ENCODE measurements at places on chromosomes 12 and 14.
A peak's percentile ranks its signal among the peaks of the same experiment; 100 is the strongest.

DNA sequence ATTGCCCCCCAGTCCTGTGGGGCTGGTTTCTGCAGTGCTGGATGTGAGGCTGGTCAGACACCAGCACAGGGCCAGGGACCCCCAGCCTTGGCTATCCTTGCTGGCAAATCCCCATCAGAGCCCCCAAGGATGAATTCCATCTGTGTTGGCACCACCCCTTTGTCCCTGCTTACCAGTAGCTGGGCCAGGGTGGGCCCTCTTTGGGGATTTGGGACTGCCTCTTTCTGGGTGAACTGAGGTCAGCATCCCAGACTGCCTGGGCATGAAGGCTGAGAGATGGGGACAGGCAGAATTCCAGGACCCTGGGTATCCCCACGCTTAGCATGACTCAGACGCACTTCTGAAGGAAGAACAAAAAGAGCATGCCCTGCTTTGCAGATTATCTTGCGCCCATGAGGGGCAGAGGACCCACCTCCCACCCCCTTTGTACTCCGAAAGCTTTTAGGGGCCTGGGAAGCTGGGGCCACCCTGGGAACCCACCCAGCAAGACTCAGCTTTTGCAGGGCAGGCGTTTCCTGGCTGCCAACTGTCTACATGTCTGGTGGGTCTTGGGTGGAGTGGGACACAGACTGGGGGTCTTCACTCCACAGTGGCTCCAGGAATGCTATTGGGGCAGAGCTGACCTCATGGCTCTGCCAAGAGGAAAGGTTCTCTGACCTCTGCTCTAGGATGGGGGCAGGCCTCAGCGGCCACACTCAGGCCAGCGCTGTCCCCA lies 26.8 kb downstream of the RFLNA start:
- DNase-seq, result peak; percentile 40

GRCh38 chr14:100348784-100349685 lies 25.9 kb downstream of the SLC25A47 start:
- DNase-seq, result no peak

GRCh38 chr14:24849471-24849870 lies 200.5 kb downstream of the STXBP6 start:
- peak; percentile 65 for DNase-seq

DNA sequence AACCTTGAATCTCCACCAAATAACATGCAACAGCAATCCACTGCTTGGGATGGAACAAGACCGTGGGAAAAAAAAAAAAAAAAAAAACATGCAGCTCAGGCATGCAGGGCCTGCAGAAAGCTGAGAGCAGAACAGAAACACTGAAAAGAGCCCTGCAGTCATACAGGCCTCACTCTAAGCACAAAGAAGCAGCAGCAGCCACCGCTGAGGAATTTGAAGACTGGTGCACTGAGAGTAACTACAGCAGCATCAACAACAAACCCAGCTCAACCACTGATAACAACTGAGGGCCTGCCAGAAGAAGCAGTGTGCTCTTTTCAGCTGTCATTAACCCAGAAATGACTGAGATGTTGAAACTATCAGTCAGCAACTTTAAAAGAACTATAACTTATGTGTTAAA lies 354.7 kb upstream of the TMTC1 start:
- DNase-seq, result peak; percentile 17

DNA sequence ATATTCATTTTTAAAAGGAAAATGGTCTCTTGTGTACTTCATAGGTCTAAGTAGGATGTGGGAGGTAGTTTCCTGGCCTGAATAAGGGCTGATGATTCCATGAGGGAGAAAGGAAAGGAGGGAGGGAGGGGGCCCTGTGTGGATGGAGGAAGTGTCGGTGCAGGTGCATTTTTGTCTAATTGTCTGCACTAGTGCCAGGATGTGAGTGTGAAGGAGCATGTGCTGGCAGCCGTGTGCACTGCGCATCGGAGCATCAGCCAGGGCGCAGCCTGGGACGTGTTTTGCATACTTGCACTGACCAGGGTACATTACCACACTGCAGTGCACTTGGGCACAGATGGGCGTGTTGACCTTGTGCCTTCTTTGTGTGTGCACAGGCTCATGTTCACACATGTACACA lies 29.2 kb downstream of the SMUG1 start:
- no peak for DNase-seq

DNA sequence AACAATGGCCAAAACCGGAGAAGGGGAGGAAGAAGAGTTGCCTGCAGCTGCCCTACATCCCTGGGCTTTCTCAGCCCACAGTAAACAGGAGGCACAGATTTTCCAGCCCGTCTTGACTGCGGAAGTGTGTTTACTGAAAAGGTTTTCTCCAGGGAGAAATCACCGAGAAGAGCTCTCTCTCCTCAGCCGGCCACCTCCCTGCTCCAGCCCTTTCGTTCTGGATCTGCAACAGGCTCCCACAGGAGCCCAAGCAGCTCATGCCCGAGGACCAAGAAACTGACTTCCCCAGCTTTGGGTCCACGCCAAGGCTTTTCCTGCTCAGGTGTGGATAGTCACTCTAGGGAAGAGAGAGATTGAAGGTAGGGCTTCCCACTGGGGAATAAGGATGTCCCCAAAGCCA lies 61.7 kb downstream of the BCL11B start:
- DNase-seq, result no peak

DNA sequence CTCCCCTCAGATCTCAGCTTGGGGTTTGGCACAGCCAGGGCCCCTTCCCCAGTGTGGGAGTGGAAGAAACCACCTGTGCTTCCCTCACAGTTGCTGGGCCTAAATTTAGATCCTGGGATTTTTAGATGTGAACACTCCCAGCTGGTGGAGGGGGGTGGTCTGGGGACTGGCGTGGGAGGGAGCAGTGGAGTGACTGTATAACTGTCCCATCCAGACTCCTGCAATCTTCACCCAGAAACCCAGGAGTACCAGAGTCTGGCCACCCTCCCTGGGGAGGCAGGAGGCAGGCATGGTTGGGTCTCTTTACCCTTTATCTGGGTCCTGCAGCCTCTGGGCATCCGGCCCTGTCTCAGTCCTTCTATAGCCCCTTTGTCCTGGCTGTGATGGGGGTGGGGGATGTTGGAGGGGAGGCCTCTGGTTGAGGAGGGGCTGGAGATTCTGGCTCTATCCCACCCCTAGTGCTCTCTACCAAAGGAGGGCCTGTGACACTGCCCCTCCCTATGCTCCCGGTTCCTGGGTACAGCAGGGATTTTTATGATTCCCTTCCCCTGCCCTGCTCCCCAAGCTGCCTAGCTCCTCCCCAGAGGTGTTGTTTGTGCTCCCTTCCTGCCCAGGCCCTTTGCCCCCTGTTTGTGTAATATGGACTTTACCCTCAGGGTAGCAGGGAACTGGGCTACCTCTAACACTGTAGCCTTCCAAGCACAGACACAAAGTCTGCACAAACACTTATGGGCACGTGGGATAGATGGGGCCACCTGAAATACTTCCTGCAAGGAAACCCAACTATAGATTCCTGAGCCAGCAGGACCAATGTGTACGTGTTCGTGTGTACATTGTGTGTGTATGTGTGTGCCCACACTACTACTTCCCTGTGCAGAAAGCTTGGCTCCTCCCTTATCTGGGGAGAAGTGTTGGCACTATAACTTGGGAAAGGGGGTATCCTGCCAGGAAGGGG lies 1.7 kb downstream of the ERBB3 start:
- DNase-seq, result no peak

- no peak for DNase-seq
These were observed 12.8 kb downstream of the DEGS2 start for GRCh38 chr14:100146531-100147091.

DNA sequence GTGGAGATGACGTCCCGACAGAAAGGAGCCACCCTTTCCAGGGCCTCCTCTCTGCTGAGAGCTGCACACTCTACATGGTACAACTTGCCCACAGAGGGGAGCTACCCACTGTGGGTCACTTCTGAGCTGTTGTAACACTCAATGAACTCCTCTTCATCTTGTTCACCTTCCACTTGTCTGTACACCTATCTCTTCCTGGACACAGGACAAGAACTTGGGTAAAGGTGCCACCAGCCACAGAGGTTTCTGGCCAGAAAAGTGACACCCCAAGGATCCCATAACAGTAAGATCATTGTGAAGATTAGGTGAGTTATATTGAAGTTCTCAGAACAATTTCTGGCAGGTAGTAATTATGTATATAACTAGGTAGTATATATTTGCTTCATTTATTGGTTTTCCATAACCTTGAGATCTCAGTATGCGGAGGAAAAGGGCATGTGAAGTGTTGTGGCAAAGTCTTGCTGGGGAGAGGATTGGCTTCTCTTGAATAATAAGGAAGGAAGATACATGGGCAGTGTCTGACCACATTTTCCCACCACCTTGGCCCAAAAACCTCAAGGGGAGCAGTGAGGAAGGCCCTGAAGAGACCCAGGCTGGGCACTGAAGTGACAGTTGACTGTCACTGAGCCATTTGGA lies 34.2 kb downstream of the KRT76 start:
- DNase-seq, result no peak

DNA sequence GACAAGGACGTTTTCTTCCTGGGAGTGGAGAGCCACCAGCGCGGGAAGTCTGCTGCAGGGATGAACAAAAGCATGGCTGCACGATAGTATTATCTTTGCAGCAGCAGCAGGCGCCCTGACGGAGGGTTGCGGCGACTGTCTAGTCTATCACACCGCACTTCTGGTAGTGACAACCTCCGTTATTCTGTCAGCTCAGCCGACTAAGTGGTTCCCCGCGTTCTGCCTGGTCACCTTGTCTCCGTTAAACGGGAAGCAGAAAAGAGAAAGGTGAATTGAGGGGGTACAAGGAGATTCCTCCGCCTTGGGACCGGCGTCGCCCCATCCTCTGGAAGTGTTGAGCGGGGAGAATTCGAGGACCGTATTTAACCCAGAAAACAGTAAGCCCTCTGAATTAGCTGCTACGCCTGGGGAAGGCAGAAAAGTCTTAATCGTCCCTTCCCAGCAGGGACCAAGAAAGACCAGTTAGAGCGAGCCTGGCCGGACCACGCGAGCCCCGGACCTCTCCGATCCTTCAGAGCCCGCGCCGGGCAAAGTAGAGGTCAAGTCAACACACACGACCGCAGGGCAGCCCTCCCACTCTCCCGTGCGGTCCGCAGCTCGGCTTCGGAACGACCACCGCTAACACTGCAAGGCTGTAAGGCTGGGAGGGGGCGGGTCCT lies 536 bp upstream of the DAAM1 start:
- DNase-seq, result peak; percentile 13

GRCh38 chr14:104091927-104092771 lies 6.6 kb downstream of the ASPG start:
- no peak for DNase-seq

DNA sequence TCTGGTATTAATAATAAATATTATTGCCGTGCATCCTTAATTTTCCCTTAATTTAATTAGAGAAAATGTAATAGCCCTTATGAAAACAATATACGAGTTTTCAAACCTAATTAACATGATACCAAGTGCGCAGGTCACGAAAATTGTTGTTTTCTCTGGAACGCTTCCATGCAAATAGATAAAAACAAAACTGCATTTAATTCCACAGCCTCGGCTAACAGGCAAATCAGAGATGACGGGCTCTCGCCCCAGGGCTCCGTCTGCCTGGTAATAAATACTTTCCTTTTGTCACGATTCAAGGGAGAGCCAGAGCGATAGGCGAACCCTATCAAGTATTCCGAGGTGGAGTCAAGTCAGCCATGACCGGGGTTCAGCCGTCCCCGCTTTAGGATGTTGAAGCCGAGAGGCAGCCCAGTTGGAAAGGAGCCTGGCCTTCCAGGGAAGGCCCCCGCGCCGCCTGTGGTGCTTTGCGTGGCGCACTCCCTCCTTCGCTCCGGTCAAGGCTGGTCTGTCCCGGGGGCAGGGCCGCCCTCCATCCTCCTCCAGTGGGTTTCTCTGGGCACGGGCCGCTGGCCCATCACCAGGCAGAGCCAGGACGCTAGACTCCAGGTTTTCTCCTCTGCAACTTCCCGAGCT lies 137.8 kb upstream of the GSC start:
- no peak for DNase-seq

DNA sequence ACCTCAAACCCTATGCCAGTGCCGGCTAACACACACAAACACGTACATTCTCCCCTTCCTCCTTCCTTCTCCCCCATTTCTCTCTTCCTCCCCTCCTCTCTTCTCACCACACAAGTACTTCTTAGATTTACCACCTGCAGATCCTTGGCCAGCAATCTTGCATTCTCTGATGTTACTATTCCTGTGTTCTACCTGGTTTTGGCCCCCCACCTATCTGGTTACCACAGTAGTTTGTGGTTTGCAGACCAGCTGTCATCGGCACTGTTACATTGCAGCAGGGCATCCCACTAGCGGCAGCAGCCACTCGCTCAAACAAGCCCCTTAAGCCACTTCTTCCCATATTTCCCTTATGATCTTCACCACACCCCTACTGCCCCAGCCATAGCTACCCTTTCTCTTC lies 3.9 kb downstream of the ABHD4 start:
- no peak for DNase-seq

DNA sequence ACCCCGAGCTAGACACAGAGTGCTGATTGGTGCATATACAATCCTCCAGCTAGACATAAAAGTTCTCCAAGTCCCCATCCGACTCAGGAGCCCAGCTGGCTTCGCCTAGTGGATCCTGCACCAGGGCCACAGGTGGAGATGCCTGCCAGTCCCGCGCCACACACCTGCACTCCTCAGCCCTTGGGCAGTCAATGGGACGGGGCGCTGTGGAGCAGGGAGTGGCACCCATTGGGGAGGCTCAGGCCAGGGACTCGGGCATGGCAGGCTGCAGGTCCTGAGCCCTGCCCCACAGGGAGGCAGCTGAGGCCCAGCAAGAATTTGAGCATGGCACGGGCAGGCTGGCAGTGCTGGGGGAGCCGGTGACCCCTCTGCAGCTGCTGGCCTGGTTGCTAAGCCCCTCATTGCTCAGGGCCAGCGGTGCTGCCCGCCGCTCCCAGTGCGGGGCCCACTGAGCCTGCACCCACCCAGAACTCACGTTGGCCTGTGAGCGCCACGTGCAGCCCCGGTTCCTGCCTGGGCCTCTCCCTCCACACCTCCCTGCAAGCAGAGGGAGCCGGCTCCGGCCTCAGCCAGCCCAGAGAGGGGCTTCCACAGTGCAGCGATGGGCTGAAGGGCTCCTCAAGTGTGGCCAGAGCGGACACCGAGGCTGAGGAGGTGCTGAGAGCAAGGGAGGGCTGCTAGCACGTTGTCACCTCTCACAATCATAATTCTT lies 136.7 kb downstream of the PAWR start:
- no peak for DNase-seq

DNA sequence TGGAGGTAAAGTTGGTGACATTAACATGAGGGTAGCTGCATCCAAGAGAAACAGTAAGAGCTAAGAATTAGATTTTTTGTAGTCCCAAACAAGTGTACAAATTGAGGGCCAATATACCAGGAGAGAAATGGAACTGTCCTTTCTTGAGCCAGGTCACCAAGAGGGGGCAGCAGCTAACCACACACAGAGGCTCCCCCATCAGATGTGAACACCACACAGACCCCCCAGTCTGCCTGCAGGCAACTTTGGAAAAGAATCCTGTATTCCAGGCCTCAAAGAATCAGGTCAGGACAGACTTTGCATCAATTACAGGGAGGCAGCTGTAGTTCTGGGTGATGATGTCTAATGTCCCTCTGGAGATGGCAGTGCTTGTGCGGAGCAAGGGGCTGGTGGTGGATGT lies 77.9 kb downstream of the SPTB start:
- DNase-seq, result peak; percentile 43

DNA sequence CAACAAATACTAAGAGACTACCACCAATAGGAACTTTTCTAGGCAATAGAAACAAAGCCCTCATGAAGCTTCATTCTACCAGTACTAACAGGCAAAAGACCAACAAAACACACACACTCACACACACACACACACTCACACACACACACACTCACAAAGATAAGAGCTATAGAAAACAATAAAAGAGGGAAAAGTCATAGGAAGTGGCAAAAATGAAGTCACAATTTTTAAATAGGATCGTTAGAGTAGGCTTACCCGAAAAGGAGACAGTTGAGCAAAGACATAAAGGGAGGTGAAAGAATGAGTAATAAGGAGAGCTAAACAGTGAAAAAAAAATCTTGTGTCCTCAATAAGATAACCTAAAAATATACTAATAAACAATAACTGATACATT lies 66.5 kb downstream of the C2CD5 start:
- peak; percentile 3 for DNase-seq

Data from fibroblast of skin of right biceps (primary cell).